NCI-H524 treated with DMSO at 0.1 percent for 48 hours (cell line): ENCODE measurements at places on chromosomes 11 and 22.

DNA sequence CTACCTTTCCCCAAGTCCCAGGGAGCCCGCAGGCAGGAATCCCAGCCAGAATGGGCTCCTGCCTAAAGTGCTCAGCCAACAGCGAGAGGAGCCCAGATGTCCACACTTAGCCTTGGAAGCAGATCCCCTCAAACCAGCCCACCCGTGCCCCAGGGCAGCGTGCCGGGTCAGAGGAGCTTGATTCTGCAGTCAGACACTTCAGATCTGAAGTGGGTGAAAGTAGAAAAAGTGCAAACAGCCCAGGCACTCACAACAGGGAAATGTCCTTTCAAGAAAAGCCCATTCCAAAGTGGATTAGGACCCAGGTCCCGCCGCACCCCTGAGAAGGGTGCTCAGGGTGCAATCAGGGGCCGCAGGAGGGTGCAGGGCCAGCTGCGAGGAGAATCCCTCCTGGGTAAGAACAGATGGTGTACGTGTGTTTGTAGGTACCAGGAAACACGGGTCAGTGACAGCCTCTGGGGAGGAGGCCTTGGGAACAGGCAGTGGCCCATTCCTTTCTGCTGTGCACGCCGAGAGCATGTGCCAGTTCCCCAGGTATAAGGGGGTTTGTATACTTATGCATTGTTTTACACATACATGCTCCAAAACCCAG, 17.7 kb downstream of the ELFN2 start:
- DNase-seq, result peak; percentile 68

DNA sequence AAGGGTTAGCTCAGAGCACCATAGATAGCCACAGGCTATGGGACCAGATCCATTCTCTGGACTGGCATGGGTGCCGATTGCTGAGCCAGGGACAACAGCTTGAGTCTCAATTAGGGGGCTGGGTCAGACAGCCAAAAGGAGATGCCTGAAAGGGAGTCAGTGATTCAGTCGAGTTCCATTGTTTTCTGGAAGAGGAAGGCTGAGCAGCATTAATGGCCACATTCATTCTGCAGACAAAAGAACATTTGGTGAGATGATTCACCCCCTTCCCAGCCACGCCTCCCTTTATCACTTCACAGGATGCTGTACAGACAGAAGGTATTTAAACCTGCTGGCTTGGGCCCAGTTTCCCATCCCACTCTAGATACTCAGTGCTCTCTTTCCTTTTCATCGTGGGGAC, 131.9 kb downstream of the ADAMTS15 start:
- peak; percentile 6 for DNase-seq

GRCh38 chr11:92482492-92483060, 258.0 kb downstream of the FAT3 start:
- DNase-seq, result no peak

DNA sequence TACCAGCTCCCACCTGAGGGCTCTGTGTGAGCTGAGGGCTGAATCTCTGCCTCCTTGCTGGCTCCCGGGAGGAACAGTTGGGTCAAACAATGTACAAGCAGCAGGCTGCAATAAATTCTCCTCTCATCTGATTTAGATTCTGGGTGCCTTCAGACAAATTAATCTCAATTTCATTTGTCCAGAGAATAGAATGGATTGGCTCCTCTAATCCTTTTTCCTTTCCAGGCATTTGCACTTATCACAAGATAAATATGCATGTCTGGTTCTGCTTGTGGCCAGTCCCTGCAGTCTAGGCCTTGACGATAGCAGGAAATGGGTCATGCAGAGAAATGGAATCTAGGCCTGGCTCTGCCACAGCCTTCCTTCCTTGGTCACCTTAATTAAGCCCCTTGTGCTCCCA, 28.7 kb downstream of the UPB1 start:
- no peak for DNase-seq

DNA sequence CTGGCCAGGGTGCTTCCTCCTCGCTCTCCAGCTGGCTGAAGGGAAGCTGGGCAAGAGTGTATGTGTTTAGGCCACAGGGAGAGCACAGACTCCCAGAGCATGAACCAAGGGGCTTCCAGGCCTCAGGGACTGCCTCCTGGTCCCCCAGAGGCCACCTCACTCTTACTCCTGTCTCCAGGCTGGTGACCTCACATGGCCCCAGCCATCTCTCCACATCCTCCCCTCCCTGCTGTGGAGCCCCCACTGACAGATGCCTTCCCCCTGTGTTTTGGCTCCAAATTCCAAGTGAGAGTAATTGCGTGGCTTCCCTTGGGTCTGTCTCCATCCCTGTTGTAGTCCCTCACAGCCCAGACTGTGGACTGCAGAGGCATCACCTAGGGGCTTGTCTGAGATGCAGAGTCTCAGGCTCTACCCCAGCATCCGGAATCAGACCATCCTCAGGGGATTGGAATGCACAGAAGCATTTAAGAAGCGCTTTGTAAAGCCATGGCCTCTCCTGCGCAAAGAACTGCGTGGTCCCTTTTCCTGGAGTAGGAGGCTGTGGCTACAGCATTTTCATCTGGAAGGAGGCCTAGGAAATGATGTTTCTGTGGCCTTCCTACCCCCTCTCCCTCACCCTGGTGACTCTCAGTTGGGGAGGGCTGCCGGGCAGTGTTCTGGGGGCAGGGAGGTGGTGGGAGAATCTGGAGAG, 91.1 kb downstream of the ATXN10 start:
- DNase-seq, result no peak

GRCh38 chr22:32233091-32233490, 22.1 kb downstream of the SLC5A4 start:
- DNase-seq, result no peak

- DNase-seq, result no peak
These were observed 15.2 kb upstream of the CDC42EP1 start for GRCh38 chr22:37544955-37545702.
